PC-3 (cell line): ENCODE measurements at places on chromosomes 6 and 20. TPM values are rescaled to one million over a fixed set of nuclear protein-coding genes. Genes with fewer than 3 reads are reported as not detected.
A peak's percentile ranks its signal among the peaks of the same experiment; 100 is the strongest.

DNA sequence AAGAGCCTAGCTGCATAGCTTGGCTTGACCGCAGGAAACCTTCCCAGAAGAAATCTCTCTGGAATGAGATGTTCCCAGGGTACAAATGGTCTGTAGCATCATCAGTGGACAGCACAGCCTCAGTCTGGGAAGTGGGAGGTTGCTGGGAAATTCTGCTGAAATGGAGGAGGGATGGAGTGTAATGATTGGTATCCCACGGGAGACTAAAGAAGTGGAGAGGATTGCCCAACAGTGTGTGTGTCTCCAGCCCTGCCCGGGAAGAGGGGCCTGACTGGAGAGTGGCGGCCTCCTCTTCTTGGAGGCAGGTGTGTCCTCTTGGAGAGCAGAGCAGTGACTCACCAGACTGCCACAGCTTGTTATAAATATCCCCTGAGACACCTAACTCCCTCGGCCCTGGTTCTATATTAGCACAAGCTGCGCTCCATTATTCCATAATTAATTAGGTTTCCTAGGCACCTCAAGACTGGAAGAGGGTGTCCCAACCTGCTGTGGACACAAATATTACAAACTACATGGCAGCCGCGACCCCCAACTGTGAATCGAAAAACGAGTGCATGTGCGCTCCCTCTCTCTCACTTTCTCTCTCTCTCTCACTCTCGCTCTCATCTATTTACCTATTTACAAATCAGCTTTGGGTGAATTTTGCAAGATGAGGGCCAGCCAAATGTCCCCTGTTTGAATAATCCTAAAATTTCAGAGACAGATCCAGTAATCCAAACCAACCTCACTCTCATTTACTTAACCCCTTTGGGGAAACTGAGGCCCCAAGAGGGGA, 68.8 kb downstream of the FGD2 start:
- DNase-seq = peak; percentile 14

The BMP7 gene
- total RNA-seq = not detected in 2 replicates

DNA sequence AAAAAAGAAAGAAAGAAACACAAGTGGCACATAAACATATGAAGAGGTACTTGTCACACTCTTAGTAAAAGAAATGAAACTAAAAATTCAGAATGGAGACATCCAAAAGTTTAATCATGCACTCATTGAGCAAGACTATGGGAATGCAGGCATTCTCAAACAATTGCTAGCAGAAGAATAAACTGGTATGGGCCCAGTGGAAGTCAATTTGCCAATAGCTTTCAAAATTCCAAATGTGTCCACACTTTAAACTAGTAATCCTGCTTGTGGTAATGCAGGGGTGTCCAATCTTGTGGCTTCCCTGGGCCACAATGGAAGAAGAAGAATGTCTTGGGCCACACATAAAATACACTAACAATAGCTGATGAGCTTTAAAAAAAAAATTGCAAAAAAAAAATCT, 97.4 kb downstream of the EPB41L2 start:
- DNase-seq = no peak

GRCh38 chr6:31972709-31973350, 892 bp upstream of the DXO start:
- DNase-seq = no peak

The STK35 gene
- total RNA-seq = 38.4 and 54.3 TPM in 2 replicates
